COR-L47 (cell line): ENCODE measurements at places on chromosomes 2 and 18.

DNA sequence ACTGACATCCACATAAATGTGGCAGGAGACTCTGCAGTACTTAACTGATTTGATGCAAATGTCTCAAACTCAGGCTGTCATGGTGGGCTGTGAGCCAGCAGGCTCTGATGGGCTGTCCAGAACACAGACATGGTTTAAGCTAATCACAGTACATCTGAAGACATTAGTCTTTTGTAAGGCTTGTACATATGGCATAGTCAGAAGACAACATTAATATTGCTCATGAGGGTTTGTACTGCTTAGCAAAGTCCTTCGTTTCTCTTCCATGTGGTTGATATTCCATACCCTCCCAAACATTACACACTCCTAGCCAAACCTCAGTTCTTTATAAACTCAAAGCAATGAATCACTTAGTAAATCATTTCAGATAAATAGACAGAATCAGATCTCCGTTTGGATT is 330.6 kb downstream of the RND3 start:
- no peak for DNase-seq

DNA sequence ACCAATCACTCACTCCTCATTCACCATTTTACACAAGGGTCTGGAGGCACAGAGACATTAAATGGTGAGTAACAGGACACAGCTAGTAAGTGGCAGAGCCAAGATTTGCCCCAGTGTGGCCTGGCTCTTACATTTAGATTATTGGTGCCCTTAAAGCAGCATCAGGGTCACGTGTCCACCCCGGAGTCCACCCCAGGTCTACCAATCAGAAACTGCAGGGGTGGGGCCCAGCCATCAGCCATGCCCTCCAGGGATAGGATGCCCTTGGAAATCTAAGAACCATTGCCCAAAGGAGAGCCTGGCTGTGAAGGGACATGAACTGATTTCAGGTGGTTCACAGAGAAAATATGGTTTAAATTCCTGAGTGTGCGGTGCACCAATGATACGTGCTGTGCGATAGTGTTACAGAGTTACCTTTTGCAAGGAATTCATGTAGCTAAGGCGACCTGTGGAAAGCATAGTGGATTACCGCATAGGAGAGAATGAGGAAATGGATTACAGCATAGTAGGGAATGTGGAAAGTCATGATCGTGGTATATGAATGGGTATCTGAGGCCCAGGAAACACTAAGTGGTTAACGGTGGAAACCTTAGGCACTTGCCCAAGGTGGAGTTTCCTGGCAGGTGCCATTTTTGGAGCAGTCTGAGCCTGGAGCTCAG is 17.8 kb downstream of the IGFBP5 start:
- no peak for DNase-seq

DNA sequence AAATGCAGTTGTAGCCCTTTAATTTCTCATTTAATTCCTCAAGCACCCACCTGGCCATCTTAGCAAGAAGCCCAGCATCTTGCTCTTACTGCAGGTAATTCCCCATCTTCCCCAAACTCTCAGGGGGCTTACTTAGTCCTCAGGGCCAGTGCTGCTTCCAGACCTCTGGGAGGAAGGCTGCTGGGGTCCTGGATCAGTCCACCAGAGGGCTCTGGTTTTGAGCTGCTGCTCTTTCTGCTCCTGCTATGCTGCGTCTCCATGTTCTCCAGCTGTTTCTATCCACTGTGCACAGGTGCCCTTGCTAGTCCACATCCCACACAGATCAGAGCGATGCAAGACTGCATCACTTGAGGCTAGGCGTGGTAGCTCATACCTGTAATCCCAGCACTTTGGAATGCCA is 34.5 kb upstream of the TMEM87B start:
- DNase-seq, result no peak

DNA sequence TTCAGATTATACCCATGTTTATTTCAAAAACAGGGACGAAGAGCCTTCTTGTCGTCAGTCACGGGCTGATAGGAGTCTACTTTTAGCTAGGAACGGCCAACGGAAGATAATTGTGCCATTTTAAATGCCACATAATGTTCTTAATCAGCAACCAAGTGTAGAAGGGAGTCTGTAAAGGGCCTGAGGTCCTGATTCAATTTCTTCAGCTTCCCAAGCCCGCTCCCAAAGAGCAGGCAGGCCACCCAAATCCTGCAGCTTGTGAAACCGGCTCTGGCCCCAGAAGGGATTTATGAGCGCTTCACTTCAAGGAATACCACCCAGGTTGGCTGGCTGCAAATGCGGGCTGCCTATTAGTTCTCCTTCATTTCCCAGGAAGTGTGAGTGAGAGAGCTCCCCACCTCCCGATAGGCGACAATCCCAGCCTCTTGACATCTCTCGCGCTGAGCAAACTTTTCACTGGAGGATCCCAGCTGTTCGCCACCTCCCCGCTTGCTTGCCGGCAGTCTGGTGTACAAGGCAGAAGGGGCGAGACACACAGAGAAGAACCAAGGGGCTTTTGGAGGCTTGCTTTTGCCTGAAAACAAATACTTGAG is 272.9 kb downstream of the CDH20 start:
- no peak for DNase-seq

GRCh38 chr2:215845839-215846586 is 167.3 kb downstream of the MREG start:
- no peak for DNase-seq

GRCh38 chr2:237258116-237258515 is 155.8 kb downstream of the COL6A3 start:
- DNase-seq, result no peak

DNA sequence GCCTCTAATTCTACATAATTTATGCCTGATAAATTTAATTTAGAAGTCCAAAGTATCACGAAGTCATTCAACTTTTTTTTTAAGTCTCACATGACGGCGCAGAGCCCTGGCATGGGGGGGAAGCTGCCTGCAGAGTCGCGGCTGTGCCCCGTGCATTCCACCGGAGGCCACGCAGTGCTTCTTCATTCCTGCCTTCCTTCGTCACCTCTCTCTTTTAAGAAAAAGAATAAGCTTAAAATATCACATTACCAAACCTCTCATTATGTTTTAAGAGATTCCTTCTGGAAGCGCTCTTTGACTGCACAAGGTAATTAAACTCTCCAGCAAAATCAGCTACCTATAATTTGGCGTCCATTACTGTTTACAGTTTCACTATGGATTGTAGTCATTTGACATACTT is 20.3 kb upstream of the KIDINS220 start:
- no peak for DNase-seq

GRCh38 chr2:37507703-37508102 is 163.3 kb downstream of the QPCT start:
- DNase-seq, result no peak

- no peak for DNase-seq
These were observed 25.9 kb downstream of the RAMP1 start for GRCh38 chr2:237885111-237885930.

- no peak for DNase-seq
These were observed 45.3 kb downstream of the ADAM23 start for GRCh38 chr2:206488623-206489022.

DNA sequence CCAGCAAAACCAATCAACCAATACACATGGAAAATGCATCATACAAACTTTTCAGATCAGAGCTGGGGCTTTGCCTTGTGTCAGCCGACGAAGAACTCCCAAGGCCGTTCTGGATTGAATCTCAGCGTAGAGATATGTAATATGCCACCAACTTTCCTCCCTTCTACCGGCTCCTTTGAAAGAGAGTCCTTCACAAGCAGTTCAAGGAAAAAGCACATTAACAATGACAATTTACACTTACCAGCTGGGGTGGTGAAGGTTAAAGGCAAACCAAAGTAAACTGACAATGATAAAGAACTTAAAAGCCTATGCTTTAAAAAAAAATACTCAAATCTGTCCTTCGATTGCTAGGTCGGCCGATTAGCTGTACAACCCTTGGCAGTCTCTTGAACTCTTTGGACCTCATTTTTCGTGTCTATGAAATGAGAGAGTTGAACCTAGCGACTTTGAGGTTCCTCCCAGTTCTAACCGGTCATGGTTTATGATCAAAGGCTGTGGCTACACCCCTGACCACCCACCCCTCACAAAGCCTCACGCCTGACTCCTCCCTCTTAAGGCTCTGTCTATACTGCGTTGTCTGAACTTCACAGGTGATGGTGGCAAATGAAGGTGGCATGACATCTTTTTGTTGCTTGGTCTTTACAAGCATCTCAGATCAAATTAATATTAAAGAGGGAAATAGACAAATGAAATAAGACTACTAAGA is 46.2 kb downstream of the BCL2 start:
- DNase-seq, result no peak

- DNase-seq, result no peak
These were observed 58.9 kb downstream of the CXCR4 start for GRCh38 chr2:136059036-136059472.

DNA sequence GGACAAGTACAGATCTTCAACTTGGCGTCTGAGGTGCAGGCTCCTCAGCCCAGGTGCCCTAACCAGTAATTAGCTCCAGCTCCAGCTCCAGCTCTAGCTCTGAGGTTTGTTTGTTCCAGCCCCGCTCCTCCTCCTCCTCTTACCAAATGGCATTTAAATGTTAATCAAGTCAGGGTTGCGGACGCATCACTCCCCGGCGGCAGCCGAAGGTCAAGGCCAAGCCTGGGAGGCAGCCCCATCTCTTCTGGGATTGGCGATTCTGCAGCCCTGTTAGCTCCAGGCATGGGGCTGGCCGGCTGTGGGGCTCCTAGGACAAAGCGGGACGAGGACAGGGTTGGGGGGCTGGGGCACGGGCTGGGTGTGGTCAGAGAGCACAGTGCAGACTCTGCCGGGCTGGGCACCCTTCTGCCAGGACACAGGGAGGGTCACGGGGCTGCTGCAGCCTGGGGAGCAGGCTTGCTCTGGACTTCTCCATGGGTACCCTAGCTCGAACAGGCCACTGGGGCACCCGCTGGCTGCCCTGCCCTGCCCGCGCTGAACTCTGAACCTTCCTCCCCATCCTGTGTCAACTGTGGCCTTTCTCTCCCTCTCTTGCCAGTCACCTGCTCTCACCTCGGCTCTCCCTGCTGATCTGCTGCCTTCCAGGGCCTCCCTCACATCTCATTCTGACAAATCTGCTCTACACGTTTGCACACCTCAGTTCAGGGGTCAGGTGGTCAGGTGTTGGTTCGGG is 203.3 kb downstream of the CELF4 start:
- peak; percentile 62 for DNase-seq

DNA sequence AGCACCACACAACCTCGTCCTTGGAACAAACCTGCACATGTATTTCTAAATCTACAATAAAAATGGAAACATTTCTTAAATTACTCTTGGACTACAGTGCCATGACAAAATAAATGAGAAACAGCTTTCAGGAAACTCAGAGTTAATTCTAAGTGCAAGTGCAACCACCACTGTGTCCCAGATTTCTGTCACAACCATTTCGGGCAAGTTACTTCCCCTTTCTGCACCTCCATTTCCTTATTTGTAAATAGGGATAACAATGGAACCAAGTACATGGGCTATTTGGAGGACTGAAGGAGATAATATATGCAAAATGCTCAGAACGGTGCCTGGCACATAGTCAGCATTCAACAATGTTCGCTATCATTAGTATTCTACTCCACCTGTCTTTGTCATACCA is 93.2 kb downstream of the CACNB4 start:
- DNase-seq, result no peak

GRCh38 chr2:239257511-239257937 is 143.3 kb downstream of the HDAC4 start:
- no peak for DNase-seq

GRCh38 chr18:52971097-52971496 is 631.1 kb downstream of the DCC start:
- DNase-seq, result no peak

DNA sequence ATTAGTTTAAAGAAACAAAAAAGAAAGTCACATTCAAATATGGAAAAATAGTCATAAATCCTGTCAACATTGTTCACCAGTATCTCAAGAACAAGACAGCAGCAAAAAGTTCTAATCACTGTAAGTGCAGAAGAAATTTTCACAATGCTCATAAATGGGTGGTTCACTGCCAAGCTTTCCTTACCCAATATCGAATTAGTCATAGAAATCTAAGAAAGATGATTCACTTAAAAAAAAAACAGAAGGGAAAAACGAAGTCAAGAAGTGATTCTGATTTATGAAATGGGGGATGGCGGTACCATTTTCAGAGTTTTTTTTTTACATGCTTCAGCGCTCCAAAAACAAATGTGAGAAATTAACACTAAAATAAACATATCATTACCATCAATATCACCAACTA is 156.7 kb downstream of the EXOC6B start:
- no peak for DNase-seq

DNA sequence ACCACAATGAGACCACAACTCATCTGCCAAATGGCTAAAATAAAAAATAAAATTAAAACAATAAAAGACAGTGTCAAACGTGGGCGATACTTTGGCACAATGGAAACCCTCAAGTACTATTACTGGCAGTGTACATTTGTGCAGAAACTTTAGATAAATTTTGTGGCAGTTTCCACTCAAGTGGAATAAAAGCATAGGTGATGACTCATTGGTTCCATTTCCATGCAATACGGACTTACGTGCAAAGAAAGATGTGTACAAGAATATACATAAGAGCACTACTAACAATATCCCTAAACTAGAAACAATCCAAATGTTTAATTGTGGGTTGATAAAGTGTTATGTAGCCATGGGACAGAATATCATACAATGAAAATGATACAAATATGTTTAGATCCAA is 259.0 kb upstream of the HNMT start:
- DNase-seq, result no peak

GRCh38 chr2:179686718-179687342 is 174.6 kb downstream of the ZNF385B start:
- no peak for DNase-seq

DNA sequence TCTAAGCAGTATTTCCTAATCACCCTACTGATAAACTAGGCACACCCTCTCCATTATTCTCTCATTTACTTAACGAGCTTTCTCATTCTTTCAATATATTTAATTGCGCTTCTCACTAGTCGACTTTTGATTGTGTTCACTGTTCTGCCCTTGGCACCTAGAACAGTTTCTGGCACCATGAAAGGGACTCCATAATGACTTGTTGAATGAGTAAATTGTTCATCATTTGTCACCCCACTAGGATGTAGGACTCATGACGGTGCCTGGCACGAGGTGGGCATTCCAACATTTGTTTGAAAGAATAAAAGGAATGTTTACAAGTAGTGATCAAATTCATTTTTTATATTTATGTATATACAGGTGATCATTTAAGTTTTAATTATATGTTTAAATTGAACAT is 123.7 kb downstream of the DIS3L2 start:
- peak; percentile 71 for DNase-seq

DNA sequence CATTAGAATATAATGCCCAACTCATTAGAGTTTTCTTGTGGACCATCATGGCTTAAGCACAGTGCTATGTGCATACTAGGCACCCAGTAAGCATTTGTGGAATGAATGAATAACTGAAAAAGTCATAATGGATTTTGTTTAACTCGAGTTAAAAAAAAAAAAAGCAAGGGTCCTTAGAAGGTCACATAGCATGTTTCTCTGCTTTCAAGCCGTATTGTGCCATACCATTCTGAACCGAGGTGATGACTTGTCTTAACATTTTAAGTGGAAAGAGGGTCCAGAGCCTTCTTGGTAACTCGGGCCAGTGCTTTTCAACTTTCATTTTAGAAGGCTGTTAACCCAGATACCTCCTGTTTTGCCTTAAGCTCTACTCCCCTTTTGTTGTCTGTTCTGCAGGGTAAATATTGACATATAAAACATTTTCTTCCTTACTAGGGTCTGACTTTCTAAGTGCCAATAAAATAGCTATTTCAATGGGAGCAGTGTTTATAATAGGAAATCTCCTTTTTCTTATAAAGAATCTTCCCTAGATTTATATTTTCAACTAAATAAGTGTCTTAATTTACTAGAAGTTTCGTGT is 787 bp upstream of the ADGRF3 start:
- no peak for DNase-seq
